ENCODE measurements at places on chromosomes 3 and 15. TPM values are rescaled to one million over a fixed set of nuclear protein-coding genes. Genes with fewer than 3 reads are reported as not detected.

The FOXL2 gene
- not detected for total RNA-seq

The NRROS gene
- 37.5 TPM for total RNA-seq

The FSTL1 gene
- total RNA-seq, result 0.37 TPM

The FBXO40 gene
- not detected for total RNA-seq

The LDHAL6B gene
- total RNA-seq, result not detected

The TMEM108 gene
- not detected for total RNA-seq

The NPAP1 gene
- not detected for total RNA-seq

The POPDC2 gene
- total RNA-seq, result 4.8 TPM

The OR4M2 gene
- total RNA-seq, result not detected

The KLF15 gene
- total RNA-seq, result not detected

The GCSAM gene
- total RNA-seq, result 6.9 TPM

The CHST2 gene
- 2.4 TPM for total RNA-seq

The CCNB2 gene
- total RNA-seq, result 112 TPM

The RASGRP1 gene
- 161 TPM for total RNA-seq

The IMPG2 gene
- total RNA-seq, result 0.29 TPM

The CFAP100 gene
- not detected for total RNA-seq

The HRG gene
- total RNA-seq, result not detected

The SEMA3G gene
- total RNA-seq, result 0.21 TPM

The CIB2 gene
- 1.4 TPM for total RNA-seq

The RBP2 gene
- total RNA-seq, result not detected

The FGF7 gene
- not detected for total RNA-seq
